Activated naive CD4-positive, alpha-beta T cell (primary cell): ENCODE measurements at places on chromosomes 5 and 9.

- no peak for DNase-seq
These were observed 775.8 kb downstream of the EFNA5 start for GRCh38 chr5:106894964-106895363.

- DNase-seq, result no peak
These were observed 1499.0 kb downstream of the EFNA5 start for GRCh38 chr5:106171708-106172107.

DNA sequence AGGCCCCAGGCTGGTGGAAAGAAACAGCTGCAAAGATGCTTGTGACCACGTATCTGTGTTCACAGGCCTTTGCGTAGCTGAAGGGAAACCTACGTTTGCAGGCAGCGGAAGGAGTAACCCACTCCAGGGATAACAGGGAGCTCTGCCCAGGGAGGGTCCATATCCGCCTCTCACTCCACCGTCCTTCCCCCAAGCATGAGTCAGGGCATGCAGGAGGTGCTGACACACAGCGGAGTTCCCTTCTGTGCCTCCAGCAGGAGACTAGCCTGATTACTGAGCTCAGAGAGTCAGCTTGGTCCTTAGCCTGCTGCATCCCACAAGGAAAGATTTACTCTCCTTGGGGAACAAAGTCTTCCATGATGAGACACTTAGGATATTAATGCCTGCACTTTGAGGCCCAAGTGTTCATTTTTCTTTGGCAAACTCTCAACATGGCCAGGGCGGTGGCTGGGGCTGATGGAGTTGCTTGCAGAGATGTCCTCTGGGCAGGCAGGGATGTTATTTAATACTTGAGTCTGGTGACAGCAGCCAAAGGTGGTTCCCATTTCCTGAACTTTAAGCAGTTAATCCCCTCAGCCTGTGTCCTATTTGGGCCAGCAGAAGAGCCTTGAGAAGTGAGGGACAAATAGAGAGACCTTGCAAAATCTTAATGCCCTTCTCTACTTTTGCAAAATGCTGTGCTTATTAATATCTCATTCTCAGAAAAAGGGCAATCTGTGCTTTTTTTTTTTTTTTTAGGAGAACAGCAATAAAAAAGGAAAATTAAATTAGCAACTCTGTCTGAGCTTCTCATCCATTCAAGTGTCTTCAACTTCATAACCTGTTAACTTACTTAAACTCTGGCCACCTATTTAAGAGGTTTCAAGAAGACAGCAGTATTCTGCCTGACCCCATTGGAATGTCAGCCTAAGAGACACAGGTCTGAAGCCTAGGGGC, 222.1 kb downstream of the HSPA4 start:
- DNase-seq, result no peak

- DNase-seq, result no peak
These were observed 35.0 kb upstream of the RIC1 start for GRCh38 chr9:5593904-5594303.

DNA sequence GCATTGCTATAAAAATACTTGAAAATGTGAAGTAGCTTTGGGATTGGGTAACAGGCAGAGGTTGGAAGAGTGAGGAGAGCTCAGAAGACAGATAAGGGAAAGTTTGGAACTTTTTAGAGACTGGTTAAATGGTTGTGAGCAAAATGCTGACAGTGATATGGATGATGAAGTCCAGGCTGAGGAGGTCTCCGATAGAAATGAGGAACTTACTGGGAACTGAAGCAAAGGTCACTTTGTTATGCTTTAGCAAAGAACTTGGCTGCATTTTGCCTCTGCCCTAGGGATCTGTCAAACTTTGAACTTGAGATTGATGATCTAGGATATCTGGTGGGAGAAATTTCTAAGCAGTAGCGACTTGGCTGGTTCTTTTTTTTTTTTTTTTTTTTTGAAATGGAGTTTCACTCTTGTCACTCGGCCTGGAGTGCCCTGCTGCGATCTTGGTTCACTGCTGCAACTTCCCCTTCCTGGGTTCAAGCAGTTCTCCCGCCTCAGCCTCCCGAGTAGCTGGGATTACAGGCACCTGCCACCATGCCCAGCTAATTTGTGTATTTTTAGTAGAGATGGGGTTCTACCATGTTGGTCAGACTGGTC, 998.9 kb downstream of the TLE1 start:
- DNase-seq, result no peak

GRCh38 chr9:109923806-109924205, 143.8 kb downstream of the PALM2AKAP2 start:
- no peak for DNase-seq

DNA sequence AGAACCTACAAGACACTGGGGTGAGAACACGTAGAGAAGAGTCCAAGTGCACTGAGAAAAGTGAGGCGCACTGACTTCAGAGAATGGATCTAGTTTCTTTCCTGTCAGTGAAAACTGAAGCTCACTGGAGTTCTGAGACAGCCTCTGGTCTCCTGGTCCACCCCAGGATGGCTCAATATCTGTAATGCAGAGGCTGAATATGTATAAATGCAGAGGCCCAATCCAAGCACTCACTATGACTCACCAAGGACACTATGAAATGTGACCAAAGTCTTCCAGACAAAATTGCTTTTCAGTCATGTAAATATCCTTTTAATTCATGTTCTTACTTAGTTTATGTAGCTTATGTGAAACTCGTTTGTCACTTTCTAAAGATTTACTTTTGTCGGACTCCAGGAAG, 53.8 kb downstream of the NFIB start:
- DNase-seq, result no peak

DNA sequence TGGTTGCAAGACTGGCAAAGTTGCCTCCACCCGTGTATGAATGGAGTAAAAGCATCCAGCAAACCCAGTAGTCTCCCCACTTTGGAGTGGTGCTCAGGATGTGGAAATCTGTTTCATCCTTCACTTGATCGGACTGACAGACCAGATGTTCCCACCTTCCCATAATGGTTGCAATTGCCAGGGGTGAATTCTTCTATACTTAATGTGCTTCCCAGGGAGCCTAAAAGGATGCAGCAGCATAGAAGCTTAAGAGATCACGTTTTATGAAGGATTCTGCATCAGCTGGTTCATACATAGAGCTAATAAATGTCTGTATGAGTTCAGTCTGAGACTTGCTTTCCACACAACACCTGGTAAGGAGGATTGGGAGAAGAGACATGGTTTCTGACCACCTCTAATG, 198.8 kb upstream of the S1PR3 start:
- no peak for DNase-seq

- no peak for DNase-seq
These were observed 12.2 kb upstream of the SLC38A9 start for GRCh38 chr5:55724281-55724680.

GRCh38 chr5:135007749-135008363, 26.2 kb downstream of the PITX1 start:
- DNase-seq, result no peak

DNA sequence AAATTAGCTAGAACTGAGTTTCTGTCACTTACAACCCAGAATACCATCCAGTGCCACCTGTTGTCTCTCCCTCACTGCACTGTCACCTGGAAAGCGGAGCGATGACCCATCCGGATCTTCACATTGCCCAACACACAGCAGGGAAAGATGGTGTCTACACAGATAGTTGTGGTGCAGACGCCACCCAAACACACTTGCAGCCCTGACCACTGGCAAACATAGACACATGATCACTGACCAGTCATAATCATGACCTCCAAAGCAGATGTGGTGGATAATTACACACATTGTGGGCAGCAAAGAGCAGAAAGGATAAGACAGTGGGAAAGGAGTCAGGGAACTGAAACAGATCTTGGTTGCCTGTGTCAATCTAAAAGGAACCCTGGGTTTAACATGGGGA, 64.7 kb downstream of the GABBR2 start:
- no peak for DNase-seq

DNA sequence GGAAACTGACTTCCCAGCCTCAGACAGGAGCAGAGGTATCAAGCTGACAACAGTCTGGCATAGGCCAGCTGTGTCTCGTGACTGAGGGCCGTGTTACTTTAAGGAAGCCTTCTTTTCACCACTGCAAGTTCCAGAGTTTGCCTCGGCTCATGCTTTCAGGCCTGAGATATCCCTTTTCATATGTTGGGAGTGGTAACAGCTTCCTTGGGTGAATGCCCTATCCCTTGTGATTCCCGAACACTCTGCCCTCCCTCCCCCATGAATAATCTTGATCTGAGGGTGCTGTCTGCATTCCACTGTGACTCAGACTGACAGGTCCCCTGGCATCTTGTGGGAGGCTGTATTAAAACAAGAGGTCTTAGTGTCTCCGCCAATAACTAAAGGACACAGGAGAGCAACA, 49.7 kb upstream of the ARL15 start:
- no peak for DNase-seq

GRCh38 chr9:19281801-19282200, 51.3 kb downstream of the DENND4C start:
- DNase-seq, result no peak

- DNase-seq, result no peak
These were observed 154.1 kb upstream of the PAPPA start for GRCh38 chr9:115999498-115999897.

DNA sequence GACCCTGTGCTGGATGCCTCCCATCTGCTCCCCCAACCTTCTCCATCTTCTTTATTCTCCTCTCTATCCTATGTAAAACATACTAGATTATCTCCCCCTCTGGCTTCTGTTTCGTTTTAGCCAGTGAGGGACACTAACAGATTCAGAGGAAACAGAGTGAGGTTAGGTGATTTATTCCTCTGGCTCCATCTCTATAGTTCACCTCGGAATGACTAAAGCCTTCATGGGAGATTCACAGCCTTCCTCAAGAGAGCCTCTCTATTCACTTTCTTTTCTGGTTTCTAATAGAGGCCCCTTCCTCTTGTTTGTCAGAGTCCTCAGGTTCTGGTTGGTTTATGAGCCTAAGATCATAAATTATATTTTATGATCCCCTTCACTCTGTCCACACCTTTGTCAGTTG, 633.1 kb upstream of the TYRP1 start:
- no peak for DNase-seq

GRCh38 chr9:136668983-136669790, 6.5 kb downstream of the EGFL7 start:
- no peak for DNase-seq

- DNase-seq, result no peak
These were observed 3.4 kb downstream of the TNC start for GRCh38 chr9:115114546-115114945.

DNA sequence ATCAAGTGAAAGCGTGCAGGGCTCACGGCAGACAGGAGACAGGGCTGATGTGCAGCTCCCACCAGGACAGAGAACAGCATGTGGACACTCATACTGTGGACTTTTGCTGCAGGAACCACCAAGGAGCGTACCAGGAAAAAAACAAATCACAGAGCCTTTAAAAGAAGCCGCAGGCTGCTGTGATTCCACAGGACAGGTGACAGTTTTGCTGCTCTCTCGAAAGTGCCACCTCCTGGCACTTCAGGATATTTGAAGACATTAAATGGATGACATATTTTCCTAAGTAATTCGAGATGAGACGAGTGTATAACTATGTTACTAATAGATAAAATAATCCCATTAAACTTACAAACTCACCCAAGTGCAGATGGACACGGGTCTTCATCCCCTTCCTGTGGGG, 29.3 kb downstream of the ZDHHC11 start:
- DNase-seq, result no peak

GRCh38 chr5:34485768-34486030, 170.4 kb upstream of the RAI14 start:
- no peak for DNase-seq

DNA sequence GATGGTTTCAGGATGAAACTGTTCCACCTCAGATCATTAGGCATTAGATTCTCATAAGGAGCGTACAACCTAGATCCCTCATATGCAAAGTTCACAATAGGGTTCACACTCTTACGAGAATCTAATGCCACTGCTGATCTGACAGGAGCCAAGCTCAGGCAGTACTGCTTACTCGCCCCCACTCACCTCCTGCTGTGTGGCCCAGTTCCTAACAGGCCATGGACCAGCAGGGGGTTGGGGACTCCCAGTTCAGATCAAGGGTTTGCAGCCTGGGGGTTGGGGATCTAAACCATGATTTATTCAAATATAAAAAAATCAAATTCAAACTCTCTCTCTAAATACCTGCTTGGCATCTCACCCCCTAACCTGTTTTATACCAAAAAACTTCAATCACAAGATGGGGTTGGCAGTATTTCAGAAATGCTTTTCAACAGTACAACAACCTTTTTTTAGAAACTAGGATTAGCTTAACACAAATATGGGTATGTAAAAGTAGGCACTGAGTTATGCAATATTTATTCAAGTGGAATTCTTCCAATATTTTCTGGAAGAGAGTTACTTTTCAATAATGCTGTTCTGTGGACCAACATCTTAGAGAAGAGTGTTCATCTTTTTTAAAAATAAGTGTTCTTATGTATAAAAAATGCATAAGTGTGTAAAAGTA, 30.1 kb upstream of the SLC12A2 start:
- DNase-seq, result no peak

- DNase-seq, result peak; percentile 26
These were observed 4.8 kb downstream of the ATP6V1G1 start for GRCh38 chr9:114592356-114592755.

DNA sequence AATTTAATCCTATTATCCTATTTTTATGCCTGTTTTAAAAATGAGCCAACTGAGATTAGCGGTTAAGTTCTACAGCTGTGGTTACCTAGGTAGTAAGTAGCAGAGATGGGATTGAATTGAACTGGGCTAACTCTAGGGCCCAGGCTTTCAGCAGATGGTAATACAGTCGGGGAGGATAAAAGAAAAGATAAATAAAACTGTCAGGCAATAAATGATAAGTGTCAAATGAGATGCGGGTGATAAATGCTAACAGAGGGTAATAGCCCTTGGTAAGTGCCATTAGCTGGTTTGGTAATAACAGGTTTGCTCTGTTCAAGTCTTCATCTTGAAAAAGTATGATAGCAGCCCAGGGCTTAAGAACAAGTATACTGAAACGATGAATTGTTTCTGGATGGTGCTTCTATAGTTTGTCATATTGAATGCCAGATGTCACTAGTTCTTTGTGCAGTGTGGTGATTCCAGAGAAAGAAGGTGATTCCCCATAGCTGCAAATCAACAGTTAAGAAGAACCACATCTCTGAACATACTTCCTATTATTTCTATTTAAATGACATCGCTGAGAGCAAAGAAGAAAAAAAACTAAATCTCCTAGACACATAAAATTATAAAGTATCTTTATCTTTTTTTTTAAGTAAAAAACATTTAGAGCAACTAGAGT, 360.8 kb upstream of the PANK3 start:
- no peak for DNase-seq

DNA sequence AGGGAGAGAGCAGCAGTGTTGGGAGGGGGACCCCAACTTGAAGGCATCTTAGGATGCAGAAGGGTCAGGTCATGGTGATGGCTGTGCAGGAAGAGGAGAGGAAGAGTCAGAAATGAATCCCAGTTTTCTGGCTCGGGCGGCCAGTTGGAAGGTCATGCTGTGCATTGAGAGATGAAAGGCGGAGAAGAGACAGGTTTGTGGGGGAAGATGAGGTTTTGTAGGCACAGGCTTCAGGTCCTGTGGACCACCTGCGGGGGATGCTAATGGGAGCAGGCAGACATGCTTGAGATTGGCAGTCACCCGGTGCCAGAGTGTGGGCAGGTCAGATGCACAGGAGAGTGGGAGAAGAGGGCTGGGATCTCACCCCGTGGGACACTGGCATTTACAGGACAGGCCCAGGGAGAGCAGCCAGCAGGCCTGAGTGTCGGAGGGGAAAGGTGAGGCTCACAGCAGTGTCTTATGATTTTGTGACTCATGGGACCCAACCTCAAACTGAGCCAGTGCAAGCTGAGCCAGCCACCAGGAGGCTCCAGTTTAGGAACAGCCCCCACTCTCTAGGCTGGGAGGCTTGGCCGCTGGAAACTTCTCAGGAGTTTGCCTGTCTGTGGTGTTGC, 17.5 kb downstream of the STXBP1 start:
- DNase-seq, result no peak
